ENCODE measurements at places on chromosomes 1 and 21.

DNA sequence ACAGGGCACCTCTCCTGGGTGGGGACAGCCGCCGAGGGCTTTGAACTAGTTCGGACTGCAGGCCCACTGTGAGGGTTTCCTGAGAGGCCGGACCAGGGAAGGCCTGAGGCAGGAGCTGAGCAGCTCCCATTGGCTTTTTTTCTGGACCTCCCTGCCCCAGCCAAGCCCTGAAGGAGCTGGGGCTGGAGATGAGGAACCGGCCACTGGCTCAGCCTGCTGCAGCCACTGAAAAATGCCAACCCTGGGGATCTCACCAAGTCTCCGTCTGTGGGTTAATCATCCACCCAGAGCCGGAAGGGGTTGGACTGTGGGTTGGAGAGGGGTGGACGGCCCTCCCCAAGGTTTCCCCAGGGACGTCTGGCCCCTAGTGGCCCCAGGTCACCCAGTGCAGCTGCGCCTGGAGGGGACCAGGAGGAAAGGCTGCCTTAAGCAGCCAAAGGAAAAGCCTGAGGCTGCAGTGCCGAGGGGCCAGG is 2.5 kb downstream of the VWA1 start:
- DNase-seq, result no peak

GRCh38 chr1:81936853-81937252 is 136.1 kb downstream of the ADGRL2 start:
- no peak for DNase-seq

- DNase-seq, result no peak
Measured at GRCh38 chr1:84719543-84720217, 29.4 kb upstream of the SSX2IP start.

DNA sequence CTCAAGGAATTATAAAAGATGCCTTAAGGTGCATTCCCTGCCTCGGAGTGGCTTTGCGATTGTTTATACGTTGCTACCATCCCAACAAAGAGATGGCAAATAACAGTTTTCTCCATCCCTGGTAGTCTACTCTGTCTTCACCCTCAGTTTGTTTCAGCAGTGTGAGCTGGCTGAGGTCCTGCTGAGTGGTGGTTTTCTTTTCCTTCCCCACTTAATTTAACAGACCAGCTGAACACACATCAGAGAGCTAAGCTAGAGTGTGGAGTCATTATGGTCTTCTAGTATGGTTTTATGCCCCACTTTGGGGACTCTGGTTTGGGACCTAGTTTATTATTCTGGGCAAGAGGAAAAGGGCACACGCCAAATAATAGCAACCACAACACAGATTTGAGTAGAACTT is 2.2 kb downstream of the PIGV start:
- peak; percentile 18 for DNase-seq
